Mesenchymal stem cell (in vitro differentiated cells and primary cell): ENCODE measurements at places on chromosomes 1 and 21.

DNA sequence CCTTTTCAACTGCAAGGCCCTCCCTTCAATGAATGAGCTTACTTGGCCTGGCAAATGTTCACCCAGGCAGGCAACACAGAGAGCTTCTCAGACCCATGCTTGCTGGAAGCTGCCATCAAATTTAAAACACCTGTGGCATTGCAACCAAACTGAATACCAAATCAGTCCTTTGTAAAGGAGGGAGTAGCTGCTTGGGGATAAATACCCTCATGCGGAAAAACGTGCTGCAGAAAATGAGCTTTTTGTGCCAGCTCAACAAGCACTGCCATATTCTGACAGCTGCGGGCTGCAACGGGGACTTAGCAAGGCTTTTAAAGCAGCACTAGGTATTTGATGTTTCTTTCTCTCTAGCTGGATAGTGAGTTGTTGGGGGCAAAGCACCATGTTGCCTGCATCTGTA is 119.7 kb downstream of the PLPPR4 start:
- no peak for DNase-seq

DNA sequence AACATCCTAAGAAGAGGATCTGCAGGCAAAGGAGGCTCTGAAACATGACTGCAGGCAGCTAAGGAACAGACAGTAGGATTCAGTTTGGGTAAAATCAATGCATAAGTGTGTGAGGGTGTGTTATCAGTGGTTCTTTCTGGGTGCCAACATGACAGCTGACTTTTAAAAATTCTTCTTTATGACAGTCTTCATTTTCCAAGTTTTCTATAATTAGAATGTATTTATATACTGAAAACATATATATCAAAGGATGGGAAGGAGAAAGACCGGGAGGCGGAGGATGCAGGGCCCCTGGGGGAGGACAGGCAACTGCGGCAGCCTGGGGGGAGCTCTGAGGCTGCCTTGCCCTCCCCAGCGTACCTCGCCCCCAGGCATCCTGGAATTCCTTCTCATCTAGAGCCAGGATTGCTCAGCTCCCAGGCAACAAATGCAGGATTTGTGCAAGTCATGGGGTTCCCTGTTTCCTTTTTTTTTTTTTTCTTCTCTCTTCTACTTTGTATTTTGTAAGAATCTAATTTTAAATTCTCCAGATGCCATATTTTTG is 104.8 kb downstream of the CSMD2 start:
- no peak for DNase-seq

DNA sequence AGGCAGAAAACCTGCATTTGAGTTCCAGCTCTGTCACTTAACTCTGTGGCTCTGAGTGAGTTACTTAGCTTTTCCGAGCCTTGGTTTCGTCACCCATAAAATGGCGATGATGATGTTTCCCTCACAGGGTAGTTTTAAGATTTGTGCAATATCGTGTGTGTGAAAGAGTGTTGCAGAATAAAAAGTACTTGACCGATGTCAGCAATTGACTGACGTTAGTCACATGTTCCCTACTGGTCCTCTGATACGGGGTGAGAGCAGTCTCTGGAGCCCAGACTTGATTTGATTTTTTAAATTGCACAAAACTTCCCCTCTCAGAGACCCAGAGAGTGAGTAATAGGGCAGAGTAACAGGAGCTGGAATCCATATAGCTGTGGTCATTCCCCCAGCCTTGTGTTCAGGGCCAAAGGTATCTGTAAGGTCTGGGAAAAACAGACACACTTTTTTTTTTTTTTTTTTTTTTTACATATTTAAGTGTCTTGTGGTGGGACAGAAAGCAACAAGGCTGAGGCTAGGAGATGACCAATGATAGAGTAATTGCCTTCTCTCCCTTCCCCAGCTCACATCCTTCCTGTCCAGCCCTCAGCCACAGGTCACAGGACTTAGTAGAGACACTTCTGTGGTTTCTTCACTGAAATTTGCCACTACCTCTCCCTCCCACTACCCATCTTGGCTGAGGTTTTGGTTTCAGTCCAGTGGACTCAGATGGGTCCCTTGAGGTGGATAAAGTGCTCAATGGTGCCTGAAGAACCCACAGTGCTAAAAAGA is 2.0 kb downstream of the FCER1G start:
- peak; percentile 95 for DNase-seq

DNA sequence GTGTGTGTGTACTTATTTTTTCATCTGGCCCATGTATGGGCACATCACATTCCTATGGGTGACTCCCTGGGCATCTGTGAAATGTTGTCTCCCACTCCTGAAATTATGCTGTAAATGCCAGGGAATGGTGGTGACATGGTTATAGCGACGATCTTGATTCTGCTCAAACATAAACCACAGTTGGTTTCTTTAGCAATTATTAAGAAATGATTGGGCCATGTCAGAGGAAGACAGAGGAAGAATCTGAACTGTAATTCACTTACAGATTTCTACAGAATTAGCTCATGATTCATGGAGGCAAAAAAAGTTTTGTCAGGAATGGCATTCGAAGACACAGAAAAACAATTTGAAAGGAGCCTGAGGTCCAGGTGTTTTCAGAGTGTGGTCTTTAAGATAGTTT is 25.8 kb upstream of the KCNE1 start:
- no peak for DNase-seq

DNA sequence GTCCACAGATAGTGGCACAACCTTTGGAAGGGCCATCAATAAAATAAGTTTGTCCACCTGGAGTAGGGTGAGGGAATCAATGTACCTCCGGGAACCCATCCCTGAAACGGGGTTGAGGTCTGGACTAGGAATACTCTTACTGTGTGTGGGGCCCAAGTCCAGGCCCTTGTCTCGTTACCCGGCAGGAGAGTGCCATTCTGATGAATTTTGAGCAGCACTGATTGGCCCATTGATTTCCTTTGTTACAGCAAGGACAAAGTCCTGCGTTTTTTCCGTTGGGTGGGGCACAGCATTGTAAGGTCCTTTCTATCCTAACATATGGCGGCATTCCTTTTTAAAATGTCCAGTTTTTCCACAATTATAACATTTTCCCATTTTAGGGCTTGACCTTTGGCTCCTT is 75.2 kb downstream of the AXDND1 start:
- no peak for DNase-seq

DNA sequence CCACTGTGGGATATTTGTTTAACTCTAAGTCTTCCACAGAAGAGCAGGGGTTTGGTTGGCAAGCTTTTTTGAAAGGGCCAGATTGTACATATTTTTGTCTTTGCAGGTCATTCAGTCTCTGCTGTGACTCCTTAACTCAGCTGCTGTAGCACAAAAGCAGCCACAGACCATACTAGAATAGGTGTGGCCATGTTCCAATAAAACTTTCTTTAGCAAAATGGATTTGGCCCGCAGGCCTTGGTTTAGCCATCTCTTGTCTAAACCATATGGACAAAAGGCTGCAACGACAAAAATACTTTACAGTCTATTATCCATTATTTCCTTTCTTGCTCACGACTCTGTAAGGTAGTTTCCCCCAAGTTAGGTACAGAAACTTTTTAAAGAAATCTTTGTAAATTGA is 60.5 kb downstream of the ESRRG start:
- DNase-seq: no peak

GRCh38 chr1:162676750-162677149 is 44.5 kb downstream of the DDR2 start:
- DNase-seq: no peak

GRCh38 chr21:30194701-30195299 is 21.1 kb downstream of the CLDN8 start:
- peak; percentile 2 for DNase-seq

- peak; percentile 49 for DNase-seq
These were observed 39.4 kb downstream of the ZP4 start for GRCh38 chr1:237851210-237851845.

- DNase-seq: no peak
These were observed 16.7 kb downstream of the DDX59 start for GRCh38 chr1:200653022-200653462.

DNA sequence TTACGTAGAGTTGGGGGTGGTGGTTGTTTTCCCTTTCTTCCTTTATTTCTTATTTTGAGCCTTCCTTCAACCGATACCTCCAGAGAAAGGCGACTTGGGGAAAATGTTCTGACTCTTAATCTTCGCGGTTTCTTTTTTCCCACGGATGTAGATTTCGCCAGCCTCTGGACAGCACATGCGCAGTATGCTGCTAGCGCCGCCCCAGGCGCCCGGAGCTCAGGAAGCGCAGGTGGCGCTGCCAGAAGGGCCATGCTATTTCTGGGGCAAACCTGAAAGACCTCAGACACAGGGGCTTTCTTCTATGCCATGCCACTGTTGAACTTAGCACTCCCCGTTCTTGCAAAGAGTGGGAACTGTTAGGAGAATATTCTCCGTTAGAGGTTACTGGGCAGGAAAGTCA is 392.1 kb downstream of the KIF26B start:
- DNase-seq: no peak

GRCh38 chr1:206901944-206902343 is 4.7 kb downstream of the IL24 start:
- no peak for DNase-seq
